ENCODE measurements at places on chromosomes 7 and 10. TPM values are rescaled to one million over a fixed set of nuclear protein-coding genes. Genes with fewer than 3 reads are reported as not detected.

DNA sequence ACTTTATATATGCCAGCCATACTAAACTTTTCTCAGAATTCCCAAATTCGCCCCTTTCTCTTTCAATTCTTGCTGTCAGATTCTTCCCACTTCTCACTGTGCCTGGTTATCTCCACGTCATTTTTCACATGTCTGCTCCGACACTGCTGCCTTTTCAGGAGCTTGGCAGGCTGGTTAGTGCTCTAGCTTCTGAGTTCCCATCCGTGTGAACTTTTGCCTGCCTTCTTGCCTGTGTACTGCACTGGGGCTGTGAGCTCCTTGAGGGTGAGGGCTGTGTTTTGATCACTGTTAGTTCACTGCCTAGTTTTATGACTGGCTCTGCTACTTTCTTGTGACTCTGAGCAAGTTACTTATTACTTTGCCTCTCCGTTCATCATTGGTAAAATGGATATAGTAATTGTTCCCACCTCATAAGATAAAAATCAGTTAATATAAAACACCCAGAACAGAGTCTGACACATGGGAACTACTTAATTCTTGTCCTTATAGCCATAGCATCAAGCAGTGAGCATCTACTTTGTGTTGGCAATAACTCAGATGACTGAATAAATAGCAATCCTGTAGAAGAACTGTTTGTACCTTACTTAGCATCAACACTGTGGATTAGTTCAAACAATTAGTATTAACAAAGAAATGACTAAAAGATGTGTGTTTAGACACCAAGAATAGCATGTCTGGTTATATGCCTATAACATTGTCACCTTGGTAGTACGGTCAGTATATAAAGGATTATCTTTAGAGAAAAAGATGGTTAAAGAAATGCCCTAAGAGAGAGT, 5.5 kb downstream of the GSTO1 start:
- no peak for DNase-seq

GRCh38 chr7:47422611-47423010, 159.3 kb downstream of the TNS3 start:
- no peak for DNase-seq

The UCMA gene
- polyA plus RNA-seq: not detected

The ODAD2 gene
- polyA plus RNA-seq: 0.14 TPM

DNA sequence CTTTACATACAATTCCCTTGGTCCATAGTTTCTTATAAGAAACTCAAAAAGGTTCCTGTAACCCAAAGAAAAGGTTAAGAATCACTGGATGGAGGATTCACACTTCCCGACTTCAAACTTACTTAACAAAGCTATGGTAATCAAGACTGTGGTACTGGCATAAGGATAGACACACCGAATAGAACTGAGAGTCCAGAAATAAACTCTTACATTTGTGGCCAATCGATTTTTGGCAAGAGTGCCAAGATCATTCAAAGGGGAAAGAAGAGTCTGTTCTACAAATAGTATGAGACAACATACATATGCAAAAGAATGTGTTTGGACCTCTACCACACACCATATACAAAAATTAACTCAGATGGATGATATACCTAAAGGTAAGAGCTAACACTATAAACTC, 32.8 kb downstream of the KDM7A start:
- no peak for DNase-seq

DNA sequence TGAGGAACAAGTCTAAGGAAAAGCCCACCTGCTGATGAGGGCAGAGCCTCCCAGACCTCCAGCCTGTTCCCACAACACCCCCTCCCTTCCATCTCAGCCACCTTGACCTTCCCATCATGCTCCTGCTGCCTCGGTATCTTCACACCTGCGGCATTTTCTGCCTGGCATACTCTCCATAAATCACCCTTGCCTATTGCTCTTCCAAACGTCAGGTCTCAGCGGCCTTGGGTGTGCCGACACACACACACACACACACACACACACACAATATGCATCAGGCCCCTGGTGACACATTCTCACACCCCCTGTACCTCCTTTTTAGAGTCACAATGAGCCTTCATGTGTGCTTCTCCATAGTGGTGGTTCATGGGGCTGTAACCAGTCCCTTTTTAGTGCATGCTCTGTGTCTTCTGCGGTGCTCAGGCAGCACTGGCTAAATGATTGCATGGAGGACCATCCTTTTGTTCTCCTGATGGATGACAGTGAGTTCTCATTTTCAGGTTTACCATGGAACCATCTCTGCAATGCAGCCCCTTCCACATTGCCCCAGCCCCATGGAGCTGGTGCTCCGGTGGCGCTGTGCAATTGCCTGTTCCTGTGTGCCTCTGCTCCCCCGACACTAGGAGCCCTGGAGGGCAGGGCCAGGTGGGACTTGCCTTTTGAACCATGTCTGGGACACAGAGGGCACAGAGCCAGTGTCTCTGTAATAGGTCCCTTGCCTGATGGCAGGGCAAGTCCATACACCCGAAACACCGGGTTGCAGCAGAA, 4.5 kb downstream of the ADIRF start:
- DNase-seq: no peak

DNA sequence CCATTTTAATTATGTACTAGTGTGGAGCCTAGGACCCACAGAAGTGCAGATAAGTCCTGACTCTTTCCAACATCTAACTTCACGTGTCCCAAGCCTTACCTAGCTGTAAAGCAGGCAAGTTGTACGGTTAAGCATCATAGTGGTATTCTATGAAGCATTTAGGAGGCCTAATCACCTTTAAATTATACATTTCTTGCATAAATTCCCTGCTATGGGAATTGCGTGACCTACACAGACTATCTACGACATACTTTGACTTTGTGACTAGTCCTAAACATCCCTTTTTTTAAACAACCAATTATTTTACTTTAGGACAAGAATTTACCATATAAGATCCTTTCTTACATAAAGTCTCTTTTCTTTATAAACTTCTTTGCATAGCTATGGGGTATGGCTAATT, 37.7 kb upstream of the LRGUK start:
- DNase-seq: peak; percentile 16

DNA sequence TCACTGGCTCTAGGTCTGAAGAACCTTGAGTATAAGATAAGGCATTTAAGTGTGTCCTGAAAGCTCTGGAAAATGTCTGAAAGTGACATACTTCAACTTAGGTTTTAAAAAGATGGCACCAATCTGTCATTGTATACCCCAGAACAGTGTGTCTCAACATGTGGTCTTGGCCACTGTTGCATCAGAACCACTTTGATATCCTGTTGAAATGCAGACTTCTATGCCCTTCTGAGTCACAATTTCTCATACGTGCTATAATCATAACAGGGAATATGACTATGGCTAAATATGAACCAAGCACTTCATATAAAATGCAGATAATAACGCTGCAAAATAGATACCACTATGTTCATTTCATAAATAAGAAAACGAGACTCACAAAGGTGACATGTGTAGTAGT, 38.0 kb upstream of the GPAM start:
- no peak for DNase-seq

DNA sequence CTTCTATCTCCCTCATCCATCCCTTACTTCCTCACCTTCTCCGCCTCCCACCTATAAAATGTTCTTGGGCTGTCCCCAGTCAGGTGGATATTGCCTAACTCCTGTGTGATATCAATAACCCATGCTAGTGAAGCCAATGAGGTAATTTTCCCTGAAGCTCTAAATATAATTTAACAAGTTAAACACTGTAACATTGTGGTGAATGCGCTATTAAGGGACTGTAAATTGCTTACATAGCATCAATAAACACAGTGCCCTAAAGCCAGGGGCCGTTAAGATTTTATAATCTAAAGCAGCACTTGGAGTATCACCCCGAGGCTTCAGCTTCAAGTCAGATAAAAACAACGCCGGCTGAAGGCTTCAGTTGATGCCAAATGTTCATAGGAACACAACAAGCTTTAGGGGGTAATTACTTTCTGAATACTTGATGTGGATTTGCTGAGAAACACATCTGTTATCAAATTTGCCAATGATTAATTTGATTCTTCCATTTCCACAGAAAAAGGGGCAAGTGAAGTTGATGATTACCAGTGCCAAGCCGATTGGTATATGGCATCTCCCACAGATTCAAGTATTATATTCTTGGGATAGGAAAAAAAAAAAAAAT, 138.4 kb downstream of the CREB5 start:
- DNase-seq: no peak

The CRHR2 gene
- not detected for polyA plus RNA-seq

DNA sequence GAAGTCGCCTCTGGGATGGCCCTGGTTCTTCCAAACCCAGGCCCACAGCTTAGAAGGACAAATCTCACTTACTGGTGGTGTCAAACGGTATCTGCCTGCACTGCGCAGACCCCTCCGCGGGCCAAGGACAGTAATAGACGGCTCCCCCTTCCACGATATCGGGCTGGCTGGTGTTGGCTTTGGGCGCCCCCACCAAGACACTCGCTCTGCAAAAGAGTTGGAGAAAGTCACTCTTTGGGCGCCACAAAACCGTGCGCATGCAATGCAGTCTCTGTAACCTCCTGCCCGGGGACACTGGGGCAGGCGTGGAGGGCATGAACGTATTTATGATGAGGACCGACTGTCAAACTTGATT, 1.1 kb downstream of the ITGA8 start:
- DNase-seq: no peak

The RALA gene
- polyA plus RNA-seq: 54.8 TPM

GRCh38 chr10:58952747-58953466, 223.5 kb upstream of the PHYHIPL start:
- peak; percentile 44 for DNase-seq

DNA sequence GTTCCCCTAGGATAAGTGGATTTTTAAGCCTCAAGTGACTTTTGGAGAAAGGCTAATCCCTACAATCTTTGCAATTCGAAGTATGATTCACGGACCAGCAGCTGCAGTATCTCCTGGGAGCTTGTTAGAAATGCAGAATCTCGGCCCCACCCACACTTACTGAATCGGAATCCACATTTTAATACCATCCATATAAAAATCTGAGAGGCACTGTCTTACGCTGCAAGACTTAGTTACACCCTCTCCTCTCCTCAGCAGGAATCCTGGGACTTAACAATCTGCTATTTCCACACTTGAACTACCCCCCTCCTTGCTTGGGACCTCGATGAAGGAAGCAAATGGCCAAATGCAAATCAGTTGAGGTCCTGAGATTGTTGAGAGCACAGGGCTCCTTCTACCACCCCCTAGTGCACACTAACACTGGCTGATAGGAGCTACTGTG, 21.0 kb downstream of the ITPRIP start:
- no peak for DNase-seq

GRCh38 chr10:24206926-24207325, 2.0 kb upstream of the KIAA1217 start:
- DNase-seq: no peak

The GNAT3 gene
- polyA plus RNA-seq: not detected

The SORCS1 gene
- not detected for polyA plus RNA-seq

The SH3PXD2A gene
- polyA plus RNA-seq: 23.9 TPM

DNA sequence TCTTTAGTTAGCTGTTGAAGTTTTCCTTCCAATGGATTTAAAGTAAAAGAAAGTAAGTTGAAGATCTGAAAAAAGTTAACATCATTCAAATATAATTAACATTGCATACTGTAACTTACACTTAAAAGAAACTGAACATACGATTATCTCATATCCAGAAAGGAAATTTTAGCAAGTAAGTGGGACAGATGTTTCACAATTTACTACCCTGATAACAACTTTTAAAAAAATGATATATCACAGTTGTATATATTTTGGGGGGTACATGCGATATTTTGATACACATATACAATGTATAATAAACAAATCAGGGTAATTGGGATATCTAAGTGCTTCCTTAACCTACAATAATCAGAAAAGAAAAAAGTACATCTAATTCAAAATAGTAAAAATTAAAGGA, 44.2 kb downstream of the ASZ1 start:
- no peak for DNase-seq

GRCh38 chr7:112945046-112945445, 141.6 kb downstream of the GPR85 start:
- no peak for DNase-seq

The ASAH2B gene
- 3.6 TPM for polyA plus RNA-seq

GRCh38 chr7:37216156-37216852, 232.4 kb downstream of the ELMO1 start:
- DNase-seq: no peak
